ENCODE measurements at places on chromosomes 2 and 18.

DNA sequence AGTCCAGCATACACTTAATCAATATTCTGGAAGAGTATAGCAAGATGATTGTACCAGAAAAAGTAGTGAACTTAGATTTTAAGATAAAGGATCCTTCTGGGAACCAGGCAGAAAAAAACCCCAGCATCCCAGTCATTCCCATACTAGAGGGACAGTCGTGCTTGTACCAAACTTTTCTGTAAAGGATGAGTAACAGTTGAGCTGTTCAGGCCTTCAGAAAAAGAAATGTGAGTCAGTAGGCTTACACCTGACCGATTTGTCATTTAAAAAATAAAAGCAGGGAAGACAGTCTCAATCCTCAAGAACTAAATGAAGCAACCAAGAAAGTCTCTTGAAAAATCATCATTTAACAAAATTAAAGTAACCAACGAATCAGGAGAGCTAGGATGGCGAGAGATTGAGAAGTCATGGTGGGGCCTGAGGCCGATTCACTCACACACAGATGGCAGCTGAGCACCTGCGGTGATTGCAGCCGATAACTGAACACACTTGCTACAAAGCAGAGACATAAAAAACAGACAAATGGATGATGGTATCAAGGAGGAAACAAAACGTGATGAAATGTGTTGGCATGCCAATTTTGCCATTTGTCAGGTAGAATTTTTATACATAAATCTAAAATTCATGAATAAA is 170.0 kb upstream of the ALKAL2 start:
- DNase-seq = no peak

DNA sequence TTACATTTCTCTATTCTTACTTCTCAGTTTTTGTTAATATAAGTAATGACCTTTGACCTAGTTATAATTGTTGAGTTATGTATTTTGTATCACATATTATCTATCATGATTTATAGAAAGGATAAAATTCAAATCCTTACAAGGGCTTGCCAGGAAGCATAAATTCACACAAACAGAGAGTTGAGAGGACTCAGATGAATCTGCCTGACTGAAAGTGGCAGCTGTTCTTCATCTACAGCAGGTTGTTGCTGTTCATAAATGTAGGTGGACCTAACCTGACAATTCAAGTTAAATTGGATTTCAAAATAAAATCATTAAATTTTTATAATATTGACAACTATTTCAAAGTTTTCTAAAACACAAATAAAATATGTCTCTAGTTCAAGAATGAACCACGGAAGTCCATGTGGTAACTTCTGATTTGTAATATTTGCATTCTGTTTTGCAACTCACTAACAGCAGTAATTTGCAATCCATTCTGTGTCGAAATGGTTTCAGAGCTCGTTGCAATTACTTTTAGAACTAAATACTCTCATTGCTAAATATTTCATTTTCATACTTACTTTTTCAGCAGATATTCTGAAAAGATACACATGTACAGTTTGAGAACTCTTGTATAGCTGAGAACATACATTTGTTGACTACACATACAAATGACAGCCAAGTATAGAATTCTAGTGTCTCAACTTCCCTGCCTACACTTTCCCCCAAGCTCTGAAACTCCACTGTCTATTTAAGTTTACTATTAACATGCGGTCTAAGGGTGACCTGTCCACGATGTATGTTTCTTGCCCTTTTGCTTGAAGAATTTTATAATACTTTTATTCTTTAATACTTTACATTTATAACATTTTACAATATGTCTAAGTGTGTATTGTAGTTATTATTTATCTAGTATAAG is 25.7 kb downstream of the SCN7A start:
- no peak for DNase-seq

- DNase-seq = no peak
These were observed 20.6 kb downstream of the TMX3 start for GRCh38 chr18:68694316-68694715.

GRCh38 chr2:105912081-105912480 is 167.4 kb downstream of the NCK2 start:
- no peak for DNase-seq

- no peak for DNase-seq
These were observed 216.1 kb downstream of the ETAA1 start for GRCh38 chr2:67613227-67613626.

DNA sequence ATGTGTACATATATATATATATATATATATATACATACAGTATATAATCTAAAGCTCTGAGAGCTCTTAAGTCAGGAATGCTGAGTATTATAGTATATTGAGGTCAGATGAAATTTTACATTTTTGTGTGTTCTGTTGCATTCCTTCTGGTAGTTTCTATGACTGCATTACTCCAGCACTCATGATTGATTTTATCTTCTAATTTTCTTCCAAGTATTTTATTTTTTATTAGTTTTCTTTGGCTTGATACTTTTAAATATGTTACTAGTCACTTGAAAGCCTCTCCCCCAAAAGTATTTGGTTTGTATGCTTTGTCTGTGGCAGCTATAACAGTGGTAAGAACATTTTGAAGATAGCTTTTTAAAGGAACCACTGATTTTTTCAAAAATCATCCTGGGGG is 25.0 kb downstream of the METTL21A start:
- peak; percentile 14 for DNase-seq

DNA sequence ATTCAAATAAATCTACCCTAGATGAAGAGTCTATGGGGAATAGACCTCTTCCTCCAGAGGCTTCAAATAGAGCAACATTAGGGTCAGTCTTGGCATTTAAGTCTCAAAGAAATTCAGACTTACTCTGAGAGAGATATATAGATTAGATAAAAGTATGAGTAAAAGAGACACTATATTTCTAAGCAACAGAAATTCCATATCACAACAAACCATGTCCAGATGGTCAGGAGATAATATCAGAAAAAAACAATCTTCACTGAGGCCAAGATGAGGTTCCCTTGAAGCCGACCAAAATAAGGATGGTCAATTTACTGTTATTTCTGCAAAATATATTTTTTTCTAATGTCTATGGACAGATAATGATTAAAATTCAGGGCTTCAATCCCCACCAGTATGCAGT is 89.1 kb upstream of the NOSTRIN start:
- no peak for DNase-seq
